ENCODE measurements at places on chromosomes 13 and 19.

DNA sequence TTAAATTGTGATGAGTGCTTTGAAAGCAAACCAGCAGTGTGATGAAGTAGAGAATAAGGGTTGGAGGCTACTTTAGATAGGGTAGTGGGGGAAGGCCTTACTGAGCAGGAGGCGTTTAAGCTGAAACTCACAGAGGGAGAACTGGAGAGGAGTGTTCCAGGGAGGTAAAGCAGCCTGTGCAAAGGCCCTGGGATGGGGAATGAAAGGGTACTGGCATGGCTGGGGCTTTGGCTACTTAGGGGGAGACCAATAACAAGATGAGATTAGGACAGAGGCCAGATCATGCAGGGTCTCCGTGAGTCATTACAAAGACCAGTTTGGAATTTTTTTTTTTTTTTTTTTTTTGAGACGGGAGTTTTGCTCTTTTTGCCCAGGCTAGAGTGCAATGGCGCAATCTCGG is 1.1 kb downstream of the PPP5C start:
- DNase-seq, result no peak

GRCh38 chr19:28980236-28980868 is 232.6 kb downstream of the UQCRFS1 start:
- DNase-seq, result no peak

DNA sequence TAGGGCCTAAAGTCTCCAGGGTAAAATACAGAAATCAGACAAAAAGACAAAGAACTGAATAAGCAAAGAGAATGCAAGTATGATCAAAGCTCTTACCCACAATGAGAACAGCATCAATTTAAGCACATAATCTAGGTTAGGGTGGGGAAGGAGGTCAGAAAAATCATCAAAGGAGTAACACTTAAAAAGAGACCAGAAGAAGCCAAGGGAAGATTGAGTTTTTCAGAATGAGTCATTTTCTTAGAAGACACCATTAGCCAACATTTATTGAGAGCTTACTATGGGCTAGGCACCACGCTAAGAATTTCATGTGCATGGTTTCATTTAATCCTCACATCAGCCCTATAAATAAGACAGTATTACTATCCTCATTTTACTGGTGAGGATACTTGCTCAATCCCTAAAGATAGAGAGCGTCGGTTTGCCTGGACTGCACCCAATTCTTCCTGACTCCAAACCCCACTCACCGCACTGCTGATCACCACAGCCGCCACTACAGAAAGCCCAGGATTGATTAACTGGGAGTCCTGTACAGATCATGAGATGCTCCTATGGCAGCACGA is 1.7 kb upstream of the SHISA2 start:
- DNase-seq, result no peak

DNA sequence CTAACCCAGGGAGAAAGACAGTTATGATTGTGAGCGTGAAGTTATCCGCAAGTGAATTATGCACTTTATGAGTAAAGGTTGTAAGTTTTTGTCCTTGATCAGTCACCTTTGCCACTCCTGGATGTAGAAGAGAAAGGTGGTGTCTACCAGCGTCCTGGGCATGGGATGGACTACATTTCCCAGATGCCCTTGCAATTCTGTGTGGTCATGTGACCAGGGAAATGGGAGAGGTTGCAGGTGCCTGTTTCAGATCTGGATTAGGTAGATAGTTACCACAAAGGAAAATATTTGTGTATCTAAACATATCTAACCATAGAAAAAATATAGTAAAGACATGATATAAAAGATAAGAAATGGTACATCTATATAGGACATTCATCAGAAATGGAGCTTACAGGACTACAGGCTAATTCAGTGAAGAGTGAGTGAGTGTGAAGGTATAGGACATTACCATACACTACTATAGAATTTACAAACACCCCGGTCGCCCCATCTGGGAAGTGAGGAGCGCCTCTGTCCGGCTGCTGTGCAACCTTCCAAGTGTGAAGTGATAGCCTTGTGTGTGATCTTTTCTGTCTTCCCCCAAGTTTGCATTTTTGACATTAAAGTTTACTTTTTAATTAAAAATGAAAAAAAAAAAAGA is 51.6 kb upstream of the CACNA1A start:
- no peak for DNase-seq

DNA sequence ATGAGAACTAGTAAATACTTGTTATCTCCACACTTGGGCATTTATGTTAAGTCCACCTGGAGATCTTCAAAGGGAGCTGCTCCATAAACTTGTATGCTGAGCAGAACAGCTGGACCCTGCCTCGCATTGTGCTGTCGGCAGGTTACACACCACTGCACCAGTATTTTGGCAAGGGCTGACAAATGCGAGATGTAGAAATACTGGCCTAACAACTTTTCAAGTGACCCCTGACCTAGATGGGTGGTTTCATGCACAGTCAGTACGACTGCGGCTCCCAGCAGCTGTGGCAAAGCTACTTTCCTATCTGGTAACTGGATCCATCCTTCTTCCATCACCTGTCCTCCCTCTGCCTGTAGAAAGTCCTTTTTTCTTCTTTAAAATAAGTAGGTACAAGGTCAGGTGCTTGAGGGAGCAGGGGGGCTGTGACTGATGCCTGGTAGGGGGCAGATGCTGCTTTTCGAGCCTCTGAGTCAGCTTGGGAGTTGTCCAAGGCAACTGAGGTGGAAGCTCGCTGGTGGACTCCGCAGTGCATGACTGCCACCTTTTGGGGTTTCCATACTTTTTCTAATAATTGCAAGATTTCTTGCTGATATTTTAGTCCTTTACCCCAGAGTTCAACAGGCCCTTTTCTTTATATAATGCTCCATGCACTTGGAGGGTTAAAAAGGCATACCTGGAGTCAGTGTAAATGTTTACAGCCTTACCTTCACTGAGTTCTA is 86.8 kb downstream of the SLC25A15 start:
- DNase-seq, result no peak

DNA sequence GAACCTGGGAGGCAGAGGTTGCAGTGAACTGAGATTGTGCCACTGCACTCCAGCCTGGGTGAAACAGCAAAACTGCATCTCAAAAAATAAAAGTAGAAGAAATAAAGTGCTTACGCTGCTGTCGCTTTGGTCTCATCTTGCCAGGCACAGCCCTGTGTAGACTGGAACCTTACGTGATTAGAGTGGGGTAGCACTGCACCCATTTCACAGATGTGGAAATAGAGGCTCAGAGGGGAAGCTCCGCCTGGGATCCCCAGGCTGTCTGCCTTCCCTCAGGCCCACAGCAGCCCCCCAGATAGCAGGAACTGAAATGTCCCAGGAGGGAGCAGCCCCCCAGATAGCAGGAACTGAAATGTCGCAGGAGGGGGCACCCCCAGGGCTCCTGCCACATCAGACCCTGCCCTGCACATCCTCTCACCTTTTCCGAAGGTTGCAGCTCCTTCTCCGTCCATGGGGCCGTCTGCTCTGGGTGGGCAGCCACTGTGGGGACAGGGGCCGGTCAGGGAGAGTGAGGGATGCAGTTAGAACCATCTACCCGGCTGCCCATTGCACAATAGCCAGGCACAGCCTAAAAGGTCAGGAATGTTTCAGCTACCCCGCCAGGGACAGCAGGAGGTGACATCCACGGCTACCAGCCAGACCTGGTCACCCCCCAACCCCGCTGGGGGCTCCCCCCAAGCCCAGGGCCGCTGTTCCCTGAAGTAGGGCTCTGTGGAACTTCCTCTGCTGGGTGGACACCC is 1.9 kb downstream of the PLIN4 start:
- DNase-seq, result no peak

DNA sequence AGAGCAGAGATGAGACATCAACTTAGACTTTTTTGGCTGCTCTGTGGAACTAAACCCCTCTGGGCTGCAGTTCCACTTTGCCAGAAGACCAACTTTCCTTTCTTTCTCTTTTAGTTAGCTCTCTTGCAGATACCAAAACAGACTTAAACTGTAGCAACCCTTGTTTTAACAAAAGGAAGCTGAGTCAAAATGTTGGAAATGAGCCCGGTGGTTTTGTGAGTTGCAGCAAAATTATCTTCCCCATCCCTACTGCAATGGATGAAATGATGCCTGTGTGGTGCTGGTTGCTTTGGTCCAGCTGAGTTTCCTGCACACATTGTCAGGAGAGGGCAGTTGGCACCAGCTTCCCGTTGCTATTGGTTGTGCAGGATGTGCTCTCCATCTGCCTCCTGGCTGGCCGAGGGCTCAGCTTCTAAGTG is 115.3 kb downstream of the LRCH1 start:
- DNase-seq, result peak; percentile 34

- DNase-seq, result no peak
Observed at GRCh38 chr13:47816831-47817230, 184.2 kb downstream of the SUCLA2 start.

DNA sequence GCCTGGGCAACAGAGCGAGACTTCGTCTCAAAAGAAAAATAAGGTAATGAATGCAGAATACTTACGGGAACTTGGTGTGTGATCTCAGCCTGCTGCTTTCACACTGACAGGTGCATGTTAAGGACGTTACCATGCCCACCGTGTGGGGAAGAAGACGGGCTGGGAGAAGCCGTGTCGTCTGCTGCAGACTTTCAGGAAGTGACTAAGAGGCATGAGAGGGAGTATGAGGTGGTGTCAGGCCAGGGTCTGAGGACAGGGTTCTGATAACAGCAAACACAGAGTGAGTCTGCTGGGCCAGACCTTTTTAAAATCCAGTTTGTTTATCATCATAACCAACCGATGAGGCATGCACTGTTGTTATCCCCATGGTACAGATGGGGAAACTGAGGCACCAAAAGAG is 13.6 kb upstream of the GALP start:
- no peak for DNase-seq

DNA sequence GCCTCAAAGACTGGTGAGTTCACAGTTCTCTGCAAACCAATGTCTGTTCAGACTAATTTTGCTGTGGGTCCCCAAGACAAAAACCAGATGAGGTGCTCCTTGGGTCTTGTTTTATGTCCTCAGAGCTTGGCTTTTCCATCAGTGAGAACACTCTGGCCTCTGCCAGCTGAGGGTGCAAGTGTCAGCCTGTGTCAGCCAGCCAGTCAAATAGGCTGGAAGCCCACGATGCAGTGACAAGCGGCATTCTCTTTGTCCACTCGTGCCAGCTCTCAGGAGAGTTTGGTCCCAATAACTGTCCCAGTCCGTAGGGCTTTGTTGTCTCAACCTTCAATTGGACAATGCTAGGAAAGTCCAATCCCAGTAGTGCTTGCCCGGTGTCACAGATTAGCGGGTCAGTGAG is 9.4 kb upstream of the AKT2 start:
- DNase-seq, result no peak

- no peak for DNase-seq
Observed at GRCh38 chr13:40653527-40654318, 12.7 kb downstream of the FOXO1 start.

DNA sequence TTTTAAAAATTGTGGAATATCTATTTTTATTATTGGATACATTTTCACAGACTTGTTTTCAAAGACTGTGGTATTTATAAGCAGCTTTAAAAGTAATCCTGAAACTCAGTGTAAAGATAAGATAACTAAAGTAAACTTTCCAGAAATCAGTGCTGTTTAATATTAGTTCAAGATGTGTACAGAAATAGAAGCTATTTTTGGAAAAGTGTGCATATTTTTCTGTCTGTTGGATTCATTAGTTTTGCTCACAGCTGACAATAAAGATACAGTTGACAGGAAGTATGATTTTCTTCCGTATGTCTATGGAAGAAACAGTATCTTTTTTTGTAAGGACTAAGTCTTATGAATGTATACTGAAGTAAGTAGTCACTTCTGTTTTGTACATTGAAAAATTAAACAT is 85.9 kb downstream of the GJA3 start:
- peak; percentile 36 for DNase-seq

GRCh38 chr19:39558624-39559117 is 18.7 kb upstream of the EID2 start:
- no peak for DNase-seq

DNA sequence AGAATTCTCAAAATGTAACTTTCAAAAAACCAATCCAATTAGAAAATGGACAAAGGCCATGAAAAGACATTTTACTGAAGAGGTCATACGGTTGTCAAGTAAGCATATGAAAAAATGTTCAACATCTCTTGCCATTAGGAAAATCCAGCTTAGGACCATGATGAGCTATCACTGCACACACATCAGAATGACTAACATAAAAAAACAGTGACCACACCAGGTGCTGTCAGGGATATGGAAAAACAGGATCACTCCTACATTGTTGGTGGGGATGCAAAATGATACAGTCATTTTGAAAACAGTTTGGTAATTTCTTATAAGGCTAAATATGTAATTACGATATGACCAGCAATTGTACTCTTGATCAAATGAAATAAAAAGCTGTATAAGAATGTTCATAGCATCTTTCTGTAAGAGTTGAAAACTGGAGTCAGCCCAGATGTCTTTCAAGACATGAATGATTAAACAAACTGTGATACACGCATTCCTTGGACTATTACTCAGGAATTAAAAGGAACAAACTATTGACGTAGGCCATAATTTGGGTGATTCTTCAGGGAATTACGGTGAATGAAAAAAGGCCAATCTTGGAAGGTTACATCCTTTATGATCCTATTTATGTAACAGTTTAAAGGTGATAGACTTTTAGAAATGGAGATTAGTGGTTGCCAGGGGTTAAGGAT is 26.9 kb upstream of the RCBTB2 start:
- DNase-seq, result no peak

DNA sequence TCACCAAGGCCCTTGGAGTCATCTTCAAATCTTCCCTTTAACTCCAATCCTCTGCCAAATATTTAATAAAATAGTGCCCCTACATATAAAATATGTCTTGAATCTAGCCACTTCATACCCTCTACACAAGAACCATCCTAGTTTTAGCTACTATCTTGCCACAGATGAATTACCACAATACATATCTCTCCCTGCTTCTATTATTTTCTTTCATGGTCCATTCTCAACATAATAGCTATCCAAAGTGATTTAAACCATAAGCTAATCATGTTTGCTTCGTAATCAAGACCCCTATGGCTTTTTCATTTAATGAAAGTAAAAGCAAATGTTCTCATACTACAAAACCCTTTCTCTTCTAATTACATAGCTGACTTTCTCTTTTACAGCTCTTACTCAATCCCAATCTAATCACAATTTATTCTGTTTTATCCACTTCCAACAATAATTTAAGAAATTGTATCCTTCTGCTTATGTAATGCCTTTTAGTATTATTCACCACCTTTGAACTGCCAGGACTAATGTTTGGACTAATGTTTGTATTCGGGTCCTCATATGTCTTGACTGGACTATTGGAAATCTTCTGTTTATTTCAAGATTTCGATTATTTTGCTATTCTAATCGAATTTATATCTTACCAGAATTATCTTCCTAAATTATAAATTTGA is 412.0 kb downstream of the SLITRK1 start:
- peak; percentile 2 for DNase-seq

DNA sequence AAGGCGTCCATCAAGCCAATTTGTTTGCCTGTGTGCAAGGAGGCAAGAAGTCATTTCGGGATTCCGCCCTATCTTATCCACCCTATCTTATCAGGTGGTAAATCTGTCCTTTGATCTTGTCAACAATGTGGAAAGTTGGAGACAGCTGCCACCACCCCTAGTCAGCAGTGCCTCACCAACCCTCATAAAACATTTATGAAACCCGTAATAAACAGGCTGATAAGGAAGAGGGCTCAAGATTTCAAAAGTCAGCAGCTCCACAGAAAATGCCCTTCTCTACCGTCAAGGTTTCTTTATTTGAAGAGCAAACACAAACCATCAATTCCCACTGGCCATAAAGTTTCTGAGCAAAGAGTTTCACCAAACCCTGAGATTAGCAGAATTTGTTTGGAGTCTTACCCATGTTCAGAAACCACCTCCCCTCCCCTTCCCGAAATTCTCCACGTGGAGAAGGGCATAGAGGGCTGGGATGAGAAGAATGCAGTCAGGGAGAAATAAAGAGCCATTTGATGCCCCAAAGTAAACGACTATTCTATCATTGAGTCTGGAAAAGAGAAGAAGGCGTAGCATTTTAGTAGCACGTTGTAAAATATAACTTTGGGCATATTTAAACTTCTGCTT is 196.0 kb upstream of the GPR12 start:
- DNase-seq, result no peak
